ENCODE measurements at places on chromosomes 3 and 15.

DNA sequence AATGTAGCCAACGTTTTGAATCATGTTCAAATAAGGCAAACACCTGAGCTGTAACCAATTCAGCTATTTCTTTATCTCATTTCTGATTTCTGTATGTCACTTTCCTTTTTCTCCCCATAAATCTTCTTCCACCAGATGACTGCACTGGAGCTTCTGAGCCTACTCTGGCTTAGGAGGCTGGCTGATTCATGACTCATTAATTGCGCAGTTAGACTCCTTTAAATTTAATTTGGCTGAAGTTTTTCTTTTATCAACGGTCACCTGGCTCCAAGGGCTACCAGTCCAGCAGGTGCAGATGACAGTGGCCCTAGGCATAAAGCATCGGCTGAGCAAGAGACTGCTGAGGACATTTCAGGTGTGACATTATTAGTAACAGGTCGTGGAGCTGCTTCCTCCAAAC, 39.6 kb upstream of the ITGA11 start:
- no peak for DNase-seq

GRCh38 chr3:64915778-64916177, 228.0 kb upstream of the ADAMTS9 start:
- no peak for DNase-seq

DNA sequence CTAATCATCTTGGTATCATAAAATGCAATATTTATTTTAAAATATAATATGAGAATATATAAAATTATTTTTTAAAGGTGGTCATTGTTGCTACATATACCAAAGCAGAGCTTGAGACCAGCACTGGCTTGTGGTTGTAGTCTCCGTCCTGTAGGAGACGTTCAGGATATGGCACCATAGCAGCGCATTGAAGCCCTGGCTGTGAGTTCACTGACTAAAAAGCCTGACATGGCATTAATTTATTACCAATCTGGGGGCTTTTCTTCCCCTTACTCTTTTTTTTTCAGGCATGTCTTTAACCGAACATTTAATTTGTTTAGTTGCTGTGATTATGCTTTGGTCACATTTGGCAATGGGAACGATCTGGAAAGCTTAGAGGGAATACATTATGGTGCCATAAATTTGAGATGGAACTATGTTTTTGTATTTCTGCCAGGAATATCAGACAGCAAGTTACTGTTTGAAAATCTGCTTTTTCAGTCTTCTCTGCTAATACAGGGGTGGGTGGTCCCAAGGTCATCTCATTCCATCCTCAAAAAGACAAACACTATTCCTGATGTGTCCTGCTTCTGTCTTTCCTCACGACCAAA, 108.5 kb downstream of the ZIC4 start:
- DNase-seq: no peak

DNA sequence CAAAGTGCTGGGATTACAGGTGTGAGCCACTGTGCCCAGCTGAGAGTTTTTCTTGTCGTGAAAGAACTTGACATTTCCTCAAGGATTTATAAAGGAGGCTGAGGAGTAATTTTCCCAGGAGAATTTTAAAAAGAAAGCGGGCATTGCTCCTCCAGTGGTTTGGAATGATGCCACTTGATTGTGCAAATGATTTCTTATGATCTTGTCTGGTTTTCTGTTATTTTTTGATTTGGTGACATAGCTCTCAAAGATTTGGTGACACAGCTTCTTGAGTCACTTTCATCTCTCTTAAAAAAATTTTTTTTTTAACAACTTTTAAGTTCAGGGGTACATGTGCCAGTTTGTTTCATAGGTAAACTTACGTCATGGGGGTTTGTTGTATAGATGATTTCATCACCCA, 24.6 kb upstream of the NFKBIZ start:
- no peak for DNase-seq

- DNase-seq: no peak
Observed at GRCh38 chr15:49279521-49280456, 109.7 kb downstream of the GALK2 start.

DNA sequence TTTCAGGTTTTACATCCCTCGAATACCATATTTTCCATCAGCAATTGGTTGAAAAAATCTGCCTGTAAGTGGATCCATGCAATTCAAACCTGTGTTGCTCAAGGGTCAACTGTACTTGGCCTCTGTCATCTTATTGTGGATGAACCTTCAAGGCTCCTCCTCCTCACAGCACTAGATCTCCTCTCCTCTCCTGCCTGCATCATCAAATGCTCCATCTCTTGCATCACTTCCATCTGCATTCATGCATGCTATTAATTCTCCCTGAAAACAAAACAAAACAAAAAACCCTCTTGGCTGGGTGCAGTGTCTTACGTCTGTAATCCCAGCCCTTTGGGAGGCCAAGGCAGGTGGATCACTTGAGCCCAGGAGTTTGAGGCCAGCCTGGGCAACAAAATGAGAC, 10.1 kb downstream of the BCL2L10 start:
- no peak for DNase-seq

Data from T-helper 2 cell treated with Interferon-gamma antibody and Interleukin-4, amounts not matched to agents 5 μg/mL and 100 μg/mL, for 36 hours (primary cell).